ENCODE measurements at places on chromosomes 16 and 17.

DNA sequence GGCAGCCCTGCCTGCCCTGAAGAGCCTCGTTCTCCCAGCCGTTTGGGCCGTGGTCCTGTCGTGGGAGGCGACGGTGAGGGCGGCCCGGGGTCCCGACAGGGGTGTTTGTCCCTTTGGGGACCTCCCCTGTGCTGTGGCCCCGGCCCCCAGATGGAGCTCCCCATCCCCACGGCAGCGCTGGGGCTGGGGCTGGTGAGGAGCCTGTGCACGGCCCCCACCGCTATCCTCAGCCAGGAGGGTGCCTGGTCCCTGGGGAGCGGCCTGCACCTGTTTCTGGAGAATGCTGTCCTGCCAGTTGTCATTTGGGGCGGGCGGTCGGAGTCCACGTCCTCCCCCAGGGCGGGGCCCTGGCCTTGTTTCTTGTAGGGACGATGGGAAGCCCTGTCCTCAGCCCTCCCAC, 6.6 kb downstream of the CAPN15 start:
- DNase-seq, result no peak

- DNase-seq, result no peak
Observed at GRCh38 chr16:13307851-13308250, 406.5 kb downstream of the SHISA9 start.

DNA sequence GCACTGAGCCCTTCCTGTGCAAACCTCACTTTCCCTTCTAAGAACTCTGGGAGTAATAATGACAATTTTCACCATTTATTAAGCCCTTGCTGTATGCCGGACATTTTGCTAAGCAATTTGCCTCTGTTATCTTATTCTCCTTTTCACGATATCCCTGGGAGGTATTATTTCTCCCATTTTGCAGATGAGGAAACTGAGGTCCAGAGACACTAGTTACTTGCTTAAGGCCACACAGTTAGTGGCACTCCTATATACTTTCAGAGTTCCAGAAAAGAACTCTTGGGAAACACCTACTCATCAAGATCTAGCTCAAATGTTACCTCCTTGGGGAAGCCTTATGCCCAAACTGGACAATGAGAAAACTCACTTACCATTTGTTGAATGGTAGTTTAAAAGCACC, 4.8 kb upstream of the USP10 start:
- DNase-seq, result no peak

- no peak for DNase-seq
Observed at GRCh38 chr17:31078290-31078689, 16.5 kb upstream of the NF1 start.

- DNase-seq, result peak; percentile 15
Observed at GRCh38 chr16:52812678-52813556, 239.8 kb downstream of the CHD9NB start.

DNA sequence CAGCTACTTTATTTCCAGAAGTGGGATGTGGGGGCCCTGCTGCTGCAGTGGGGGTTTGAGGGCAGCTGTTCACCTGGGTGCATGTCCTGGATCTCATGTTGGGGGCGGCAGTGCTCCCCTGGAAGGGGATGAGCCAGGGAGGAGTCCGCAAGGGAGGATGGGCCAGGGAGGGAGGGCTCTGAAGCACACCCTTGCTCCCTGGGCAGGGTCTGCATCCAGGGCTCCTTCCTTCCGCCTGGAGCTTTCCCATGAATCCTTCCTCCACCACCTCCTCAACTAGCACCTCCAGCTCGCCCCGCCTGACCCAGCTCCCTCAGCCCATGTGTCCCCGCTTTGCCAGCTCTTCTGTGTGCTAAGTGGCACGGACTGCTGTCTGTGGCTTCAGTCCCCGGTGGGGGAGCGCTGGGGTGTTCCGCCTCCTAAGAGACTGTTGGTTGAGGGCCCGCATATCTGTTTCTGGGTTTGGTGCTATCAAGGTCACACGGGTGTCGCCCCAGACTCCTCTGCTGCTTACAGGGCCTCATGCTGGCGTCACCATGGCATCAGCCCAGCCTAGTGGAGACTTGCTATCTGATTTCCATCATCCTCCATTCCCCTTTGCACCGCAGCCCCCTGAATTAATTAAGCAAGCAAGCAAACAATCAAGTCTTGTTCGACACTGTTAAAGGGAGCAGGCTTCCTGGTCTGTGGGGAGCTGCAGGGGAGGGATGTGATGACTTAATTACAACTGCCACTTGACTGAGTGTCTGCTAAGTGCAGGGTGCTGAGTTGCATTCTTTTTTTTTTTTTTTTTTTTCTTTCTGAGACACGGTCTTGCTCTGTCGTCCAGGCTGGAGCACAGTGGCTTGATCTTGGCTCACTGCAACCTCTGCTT, 71.8 kb downstream of the PRKCA start:
- DNase-seq, result no peak

GRCh38 chr16:70298988-70299938, at the start of gene DDX19B:
TSS of gene DDX19B (plus strand) at chr16:70299186. CDS start at chr16:70299298, 112 bp downstream.
- DNase-seq, result peak; percentile 37

- DNase-seq, result no peak
Observed at GRCh38 chr17:72545766-72546165, 424.9 kb downstream of the SOX9 start.

GRCh38 chr17:64084086-64084939, 45.6 kb downstream of the ERN1 start:
- DNase-seq, result no peak

- DNase-seq, result no peak
Observed at GRCh38 chr16:53043428-53043831, 9.3 kb downstream of the CHD9NB start.

DNA sequence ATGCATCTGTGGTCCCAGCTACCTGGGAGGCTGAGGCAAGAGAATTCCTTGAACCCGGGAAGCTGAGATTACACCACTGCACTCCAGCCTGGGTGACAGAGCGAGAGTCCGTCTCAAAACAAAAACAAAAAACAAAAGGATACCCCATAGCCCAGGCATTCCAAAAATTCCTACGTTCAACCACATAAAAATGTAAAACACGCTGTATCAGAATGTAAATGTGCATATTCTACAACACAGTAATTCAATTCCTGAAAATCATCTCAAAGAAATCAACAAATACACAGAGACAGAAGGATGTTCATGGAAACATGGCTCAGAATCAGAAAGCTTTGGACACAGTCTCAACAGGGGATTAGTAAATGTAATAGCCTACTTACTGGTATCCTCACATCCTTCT, 33.0 kb downstream of the COG7 start:
- no peak for DNase-seq

GRCh38 chr16:53041320-53042051, 11.2 kb downstream of the CHD9NB start:
- DNase-seq, result no peak

GRCh38 chr17:7166873-7167272, 12.3 kb downstream of the ASGR1 start:
- DNase-seq, result no peak

DNA sequence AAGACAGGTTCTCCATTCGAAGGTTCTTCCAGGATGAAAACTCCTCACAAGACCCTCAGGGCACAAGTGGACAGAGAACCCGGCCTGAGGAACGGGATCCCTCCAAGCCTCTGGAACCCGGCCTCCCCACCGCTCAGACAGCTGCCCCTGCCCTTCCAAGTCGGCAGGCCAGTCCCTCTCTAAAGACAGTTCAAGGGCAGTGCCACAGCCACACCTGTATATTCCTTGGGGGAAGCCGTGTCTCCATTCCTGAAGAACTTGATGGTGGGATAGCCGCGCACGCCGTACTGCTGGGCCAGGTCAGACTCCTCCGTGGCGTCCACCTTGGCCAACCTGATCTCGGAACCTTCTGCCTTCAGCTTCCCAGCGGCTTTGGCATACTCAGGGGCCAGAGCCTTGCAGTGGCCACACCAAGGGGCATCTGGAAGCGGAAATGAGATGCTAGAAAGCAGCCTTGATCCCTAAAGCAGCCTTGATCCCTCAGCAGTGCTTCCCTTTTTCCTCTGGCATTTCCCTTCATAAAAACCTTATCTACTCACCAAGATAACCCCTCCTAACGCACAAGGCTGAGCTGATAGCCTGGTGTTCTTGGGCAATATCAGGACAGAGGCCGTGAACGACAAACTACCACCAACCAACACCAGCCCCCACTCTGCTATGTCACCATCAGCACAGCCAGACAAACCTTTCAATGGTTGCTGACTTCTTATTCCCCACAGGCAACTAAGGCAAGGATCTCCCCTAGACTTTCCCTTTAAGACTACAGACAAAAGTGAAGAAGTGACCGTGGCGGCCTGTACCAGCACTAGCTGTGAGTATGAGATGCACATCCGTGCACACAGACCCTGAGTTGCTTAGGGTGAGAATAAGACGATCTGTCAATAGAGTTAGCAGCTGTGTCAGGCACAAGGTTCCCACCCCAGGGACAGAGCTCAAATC, 1.1 kb downstream of the P4HB start:
- no peak for DNase-seq

All from T1000 (cell line).